ENCODE measurements at places on chromosomes 6 and 20.

- no peak for DNase-seq
These were observed 24.6 kb downstream of the C6orf132 start for GRCh38 chr6:42117843-42118161.

DNA sequence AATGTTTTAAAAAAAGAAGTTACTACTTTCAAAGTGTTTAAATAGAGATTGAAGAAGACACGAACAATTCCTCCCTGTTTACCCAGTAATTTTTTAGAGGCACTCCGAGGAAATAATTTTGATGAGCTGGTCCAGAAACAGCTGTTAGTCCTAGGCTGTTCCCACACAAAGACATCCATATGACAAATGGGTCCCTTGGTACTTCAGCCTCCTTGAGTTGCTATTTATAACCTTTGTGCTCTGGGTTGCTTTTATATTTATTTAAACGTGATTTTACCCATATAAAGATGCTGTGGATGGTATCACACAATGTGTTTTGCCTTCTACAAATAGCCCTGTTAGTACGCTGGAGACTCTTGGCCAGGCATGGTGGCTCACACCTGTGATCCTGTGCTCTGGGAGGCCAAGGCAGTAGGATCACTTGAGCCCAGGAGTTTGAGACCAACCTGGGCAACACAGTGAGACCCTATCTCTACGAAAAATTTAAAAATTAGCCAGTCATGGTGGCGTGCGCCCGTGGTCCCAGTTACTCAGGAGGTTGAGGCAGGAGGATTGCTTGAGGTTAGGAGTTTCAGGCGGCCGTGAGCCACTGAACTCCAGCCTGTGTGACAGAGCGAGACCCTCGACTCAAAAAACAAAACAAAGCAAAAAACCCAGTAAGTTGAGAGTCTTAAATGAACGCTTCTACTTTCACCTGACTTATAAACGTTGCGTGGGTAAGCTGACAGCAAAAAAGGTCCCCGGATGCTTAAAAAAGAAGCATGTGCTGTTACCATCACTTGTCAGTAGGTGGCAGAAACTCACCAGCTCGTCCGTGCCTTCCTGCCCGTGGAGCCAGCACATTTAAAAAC is 56.9 kb upstream of the ARMH2 start:
- DNase-seq: peak; percentile 69

DNA sequence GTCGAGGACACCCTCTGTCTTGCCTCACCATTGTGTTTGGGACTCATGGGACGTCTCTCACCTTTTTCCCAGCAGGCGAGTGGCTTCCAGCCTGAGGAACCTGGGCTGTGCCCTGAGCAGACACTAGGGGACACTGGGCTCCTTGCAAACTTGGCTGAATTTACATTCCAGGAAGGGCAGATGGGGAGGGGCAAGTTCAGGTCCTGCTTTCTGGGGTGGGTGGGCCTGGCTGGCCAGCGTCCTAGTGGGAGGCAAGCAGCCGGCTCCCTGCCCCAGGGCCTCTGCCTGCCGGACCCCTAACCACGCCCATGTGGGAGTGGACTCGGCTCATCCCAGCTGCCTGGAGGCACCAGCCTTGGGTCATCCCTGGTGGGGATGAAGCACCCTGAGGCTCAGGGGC is 48.2 kb upstream of the MLN start:
- DNase-seq: no peak

DNA sequence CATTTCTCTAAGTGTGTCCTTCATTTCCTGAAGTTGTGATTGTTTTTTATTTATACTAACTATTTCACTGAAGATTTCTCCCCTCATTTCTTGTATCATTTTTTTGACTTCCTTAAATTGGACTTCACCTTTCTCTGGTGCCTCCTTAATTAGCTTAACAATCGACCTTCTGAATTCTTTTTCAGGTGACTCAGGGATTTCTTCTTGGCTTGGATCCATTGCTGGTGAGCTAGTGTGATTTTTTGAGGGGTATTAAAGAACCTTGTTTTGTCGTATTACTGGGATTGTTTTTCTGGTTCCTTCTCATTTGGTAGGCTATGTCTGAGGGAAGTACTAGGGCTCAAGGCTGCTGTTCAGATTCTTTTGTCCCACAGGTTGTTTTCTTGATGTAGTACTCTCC is 92.8 kb downstream of the ESR1 start:
- no peak for DNase-seq
